ENCODE measurements at places on chromosomes 5 and 9.

- no peak for DNase-seq
Measured at GRCh38 chr9:77649109-77649812, 1.1 kb upstream of the GNA14 start.

GRCh38 chr9:389758-390157 lies 175.1 kb downstream of the DOCK8 start:
- no peak for DNase-seq

GRCh38 chr5:74476819-74477453 lies 163.6 kb downstream of the ENC1 start:
- peak; percentile 45 for DNase-seq

DNA sequence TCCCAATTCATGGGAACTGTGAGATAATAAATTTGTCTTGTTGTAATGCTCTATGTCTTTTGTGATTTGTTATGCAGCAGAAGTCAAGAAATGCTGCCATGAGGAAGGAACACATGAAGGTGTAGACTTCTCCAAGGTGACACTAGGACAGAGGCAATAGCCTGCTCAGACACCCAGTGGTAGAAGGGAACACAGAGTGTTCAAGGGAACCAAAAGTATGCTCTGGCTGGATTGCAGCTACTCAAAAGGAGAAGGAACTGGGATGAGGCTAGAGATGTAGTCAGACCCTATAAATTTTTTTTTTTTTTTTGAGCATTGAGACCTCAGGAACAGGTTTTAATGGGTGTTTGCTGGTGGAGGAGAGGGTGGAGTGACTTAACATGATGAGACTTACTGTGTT lies 232.5 kb downstream of the PARP8 start:
- no peak for DNase-seq

- DNase-seq, result no peak
Measured at GRCh38 chr5:948472-949274, 56.0 kb downstream of the TRIP13 start.

- DNase-seq, result no peak
Measured at GRCh38 chr5:175254155-175254554, 189.8 kb downstream of the DRD1 start.

GRCh38 chr5:58202941-58203444 lies 256.9 kb downstream of the PLK2 start:
- DNase-seq, result no peak

GRCh38 chr9:128275198-128276007 lies at the start of gene GOLGA2:
Gene GOLGA2, minus strand, starts transcription at chr9:128276007. Its CDS starts 31 bp downstream, at chr9:128275976.
- peak; percentile 35 for DNase-seq

DNA sequence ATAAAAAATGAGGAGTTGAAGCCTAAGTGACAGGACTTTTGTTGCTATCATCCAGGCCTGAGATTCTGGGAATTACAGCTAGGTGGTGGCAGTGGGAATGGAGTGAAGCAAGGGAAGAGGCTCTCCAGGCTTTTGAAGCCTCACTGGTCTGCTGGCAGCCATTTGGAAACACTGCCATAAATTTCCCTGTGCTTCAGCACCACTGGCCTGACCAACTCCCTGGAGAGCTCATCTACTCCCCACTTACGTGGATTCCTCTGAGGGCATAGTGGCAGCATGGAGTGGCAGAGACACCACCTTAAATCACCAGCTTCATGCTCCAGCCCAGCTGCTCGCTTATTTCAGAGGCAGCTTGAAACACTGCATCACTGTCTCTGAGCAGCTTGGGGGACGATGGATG lies 518.2 kb downstream of the TLR4 start:
- DNase-seq, result no peak

- no peak for DNase-seq
Measured at GRCh38 chr5:158121678-158122077, 262.7 kb upstream of the CLINT1 start.

DNA sequence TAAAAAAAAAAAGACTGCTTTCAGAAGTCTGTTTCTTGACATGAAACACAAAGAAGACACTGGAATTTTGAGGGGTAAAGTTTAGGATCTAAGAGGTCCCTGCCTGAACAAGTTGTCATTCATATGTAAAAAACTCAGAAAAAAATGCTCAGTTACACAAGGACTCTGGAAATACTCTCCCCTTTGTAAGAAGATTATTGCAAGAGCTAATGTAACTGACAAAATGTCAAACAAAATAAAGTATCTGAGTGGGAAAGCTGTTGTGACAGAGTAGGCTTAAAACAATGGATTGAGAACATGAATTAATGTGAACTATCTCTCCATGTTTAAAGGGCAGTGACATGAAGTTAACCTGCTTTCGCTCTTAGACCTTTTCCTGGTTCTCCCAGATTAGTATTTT lies 416.7 kb upstream of the TYRP1 start:
- no peak for DNase-seq

DNA sequence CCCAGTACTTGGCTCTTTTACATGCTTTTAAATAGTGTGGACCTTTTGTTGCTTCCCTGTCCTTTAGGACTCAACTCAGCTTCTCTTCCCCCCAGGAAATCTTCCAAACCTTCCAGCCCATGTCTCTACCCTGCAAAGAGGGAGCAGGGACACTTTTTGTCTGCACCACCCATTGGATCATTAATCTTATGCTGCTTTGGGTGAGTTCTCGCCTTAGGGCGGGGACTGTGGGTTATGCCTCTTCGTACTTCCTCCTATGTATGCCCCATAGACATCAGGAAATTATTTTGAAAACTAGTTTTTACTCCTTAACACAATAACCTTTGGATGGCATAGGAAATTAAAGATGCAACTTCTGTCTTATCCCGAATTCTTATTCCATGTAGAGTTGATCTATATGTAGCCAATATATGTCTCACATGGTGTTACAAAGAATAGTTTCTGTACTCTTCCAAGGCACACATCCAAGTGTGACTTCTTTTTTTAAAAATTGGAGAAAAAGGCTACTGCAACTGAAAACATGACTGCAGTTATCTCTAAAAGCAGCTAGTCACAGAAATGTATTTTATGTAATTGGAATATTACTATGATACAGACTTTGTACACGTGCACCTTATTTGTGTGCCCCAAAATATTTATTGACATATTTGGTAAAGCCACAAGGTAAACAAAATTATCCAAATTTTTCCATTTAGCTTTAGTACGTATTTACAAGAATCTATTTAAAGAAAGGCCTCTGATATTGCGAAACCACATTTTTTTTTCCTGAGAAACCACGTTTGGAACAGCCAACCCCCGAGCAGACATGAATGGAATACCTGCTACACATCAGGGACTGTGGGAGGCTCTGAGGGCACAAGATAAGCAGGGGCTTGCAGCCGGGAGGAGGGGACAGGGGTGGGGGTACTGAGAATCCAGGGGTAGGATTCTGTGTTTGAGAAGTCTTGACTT lies 133.6 kb downstream of the WDR41 start:
- DNase-seq, result no peak

DNA sequence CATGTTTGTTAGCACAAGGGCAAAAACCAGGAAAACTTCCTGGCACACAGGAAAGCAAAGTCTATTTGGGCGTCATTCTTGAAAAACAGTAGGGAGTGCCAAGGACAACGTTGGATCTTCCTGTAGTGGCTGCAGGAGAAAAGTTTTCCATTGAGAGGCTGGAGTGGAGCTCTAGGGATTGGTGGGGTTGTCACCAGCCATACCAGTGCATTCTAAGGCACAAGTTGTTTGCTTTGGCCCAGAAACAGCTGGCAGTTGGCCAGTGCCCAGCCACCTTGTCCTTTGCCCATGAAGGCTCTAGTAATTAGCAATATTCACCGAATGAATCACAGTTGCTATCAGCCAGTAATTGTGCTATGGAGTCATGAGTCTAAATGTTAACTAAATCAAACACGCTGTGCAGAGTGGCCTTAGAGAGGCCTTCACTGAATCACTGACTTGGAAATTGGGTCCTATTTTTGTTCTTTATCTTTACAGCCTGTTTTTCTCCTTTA lies 26.4 kb downstream of the TNFSF15 start:
- DNase-seq, result no peak

DNA sequence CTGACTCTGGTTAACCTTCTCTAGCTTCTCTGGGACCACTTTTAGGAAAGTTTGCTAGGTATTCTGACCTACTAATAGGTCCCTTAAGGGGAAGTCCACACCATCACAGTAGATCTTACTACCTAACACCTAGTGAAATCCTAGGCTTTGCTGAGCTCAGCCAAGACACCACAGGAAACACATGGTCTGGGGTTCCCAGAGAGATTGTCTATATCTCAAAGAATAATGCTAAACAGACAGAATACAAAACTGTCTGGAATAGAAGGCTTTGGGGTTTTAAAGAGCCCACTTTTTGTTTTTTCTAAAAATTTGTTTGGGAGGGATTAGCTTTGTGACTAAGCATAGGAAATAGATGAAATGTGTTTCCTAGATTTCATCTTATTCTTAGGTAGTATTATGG lies 395.1 kb downstream of the ARHGEF28 start:
- no peak for DNase-seq

DNA sequence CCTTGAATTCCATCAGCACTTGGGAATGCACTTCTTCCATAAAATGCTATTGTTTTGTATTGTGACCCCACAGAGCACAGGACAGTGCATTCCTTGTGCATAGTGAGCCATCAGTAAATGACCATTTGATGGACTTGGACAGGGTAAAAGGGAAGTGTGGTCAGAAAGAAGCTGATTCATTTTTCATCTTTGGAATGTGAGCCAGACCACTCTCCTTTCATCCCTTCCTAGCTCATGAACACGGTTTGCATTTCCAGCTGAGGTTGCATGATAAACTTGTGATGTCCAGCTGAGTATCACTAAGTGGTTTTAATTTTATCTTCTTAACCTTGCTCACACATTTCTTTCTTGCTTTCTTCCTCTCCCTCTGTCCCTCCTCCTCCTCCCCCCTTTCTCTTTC lies 101.3 kb downstream of the NUDT12 start:
- DNase-seq, result no peak

DNA sequence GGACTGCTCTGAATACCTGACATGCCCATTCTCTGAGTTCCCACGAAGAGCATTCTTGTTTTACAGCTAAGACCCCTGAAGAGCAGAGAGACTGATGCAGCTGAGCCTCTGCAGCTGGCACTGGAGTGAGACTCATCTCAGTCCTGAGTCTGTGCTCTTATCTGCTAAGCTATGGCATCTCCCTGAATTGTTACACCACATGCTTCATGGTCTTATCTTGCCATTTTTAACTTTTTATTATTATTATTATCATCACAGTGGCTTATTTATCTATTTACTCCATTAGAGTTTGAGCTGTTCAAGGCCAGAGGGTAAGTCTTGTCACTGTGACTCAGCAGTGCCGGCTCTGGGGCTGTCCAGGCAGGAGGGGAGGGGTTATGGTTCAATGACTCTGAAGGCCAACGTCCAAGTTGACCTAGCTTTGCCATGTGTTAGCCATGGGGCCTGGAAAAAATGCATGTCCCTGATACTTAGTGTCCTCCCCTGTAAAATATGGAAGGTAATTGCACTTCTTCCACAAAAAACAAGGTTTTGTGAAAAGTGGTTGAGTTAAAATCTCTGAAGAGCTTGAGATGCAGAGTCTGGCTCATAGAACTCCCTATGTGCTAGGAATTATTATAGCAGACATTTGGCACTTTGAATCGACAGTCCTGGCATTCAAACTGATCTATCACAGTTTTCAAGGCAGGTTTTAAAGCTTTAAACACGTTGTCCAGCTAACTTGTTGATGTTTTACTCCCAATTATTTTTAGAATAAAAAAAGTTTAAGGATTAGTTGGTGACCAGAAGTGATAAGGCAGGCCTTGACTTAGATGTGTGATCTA lies 94.6 kb downstream of the ALDH1A1 start:
- DNase-seq, result no peak

DNA sequence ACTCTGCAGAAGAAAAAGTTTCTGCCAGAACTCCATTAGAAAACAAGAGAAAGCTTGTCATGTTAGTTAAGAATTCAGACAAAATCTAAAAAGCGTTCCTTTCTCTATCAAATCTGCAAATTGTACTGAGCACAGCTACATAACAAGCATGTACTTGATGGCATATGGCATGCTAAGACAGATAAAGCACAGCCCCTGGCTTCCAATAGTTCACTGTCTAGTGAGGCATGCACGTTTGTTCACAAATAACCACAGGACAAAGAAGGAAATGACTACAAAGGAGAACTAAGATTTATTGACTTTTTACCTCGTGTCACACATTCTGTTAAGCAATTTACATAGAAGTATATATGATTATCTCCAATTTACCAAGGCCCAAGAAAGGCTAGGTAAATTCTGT lies 518.2 kb upstream of the TLE4 start:
- no peak for DNase-seq

- no peak for DNase-seq
Measured at GRCh38 chr9:120510816-120511215, 69.2 kb downstream of the CDK5RAP2 start.

GRCh38 chr9:21758540-21758939 lies 43.9 kb upstream of the MTAP start:
- no peak for DNase-seq

GRCh38 chr9:70113403-70114022 lies 69.9 kb downstream of the MAMDC2 start:
- peak; percentile 69 for DNase-seq

DNA sequence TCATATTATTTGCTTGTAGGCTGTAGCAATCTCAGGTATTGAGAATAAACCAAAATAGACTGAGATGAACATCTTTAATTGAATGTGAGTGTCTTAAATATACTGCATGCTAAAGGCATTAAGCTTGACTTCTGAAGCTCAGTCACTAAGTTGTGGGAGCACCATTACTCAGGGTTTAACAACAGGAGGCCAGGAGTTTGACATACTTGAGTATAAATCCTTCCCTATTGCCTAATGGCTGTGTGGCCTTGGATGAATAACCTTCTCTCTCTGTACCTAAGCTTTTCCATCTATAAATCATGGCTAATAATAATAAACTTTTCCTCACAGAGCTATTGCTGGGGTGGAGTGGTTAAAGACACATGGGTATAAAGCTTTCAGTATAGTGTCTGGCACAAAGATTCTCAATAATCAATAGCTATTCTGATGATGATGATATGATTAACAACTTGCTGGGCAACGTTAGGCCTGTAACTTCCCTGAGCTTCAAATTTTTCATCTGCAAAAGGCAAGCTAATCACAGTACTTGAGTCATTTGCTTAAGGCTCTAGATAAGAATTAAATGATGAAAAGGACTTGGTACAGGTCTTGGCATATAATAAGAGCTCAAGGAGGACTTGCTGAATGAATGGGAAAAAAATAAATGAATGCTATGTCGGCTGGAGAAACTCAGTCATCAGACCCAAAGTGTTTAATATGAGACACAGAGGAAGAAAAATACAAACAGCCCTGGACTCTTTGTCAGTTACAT lies 174.0 kb upstream of the IL12B start:
- no peak for DNase-seq

DNA sequence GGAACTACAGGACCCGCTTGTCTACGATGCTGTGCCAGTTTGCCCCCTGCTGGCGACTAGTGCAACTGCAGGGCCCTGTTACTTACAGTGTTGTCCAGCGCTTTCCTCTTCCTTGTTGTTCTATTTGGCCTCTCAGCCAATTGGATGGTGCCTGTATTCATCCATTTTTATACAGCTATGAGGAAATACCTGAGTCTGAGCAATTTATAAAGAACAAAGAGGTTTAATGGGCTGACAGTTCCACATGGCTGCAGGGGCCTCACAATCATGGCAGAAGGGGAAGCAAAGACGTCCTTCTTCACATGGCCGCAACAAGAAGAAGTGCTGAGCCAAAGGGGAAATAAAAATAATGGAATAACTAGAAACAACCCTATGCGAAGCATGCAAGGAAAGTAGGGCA lies 78.7 kb upstream of the PLEKHG4B start:
- DNase-seq, result no peak

- DNase-seq, result no peak
Measured at GRCh38 chr9:90789862-90790261, 11.8 kb upstream of the SYK start.

GRCh38 chr5:151183456-151184245 lies 26.1 kb upstream of the ANXA6 start:
- no peak for DNase-seq
